Activated CD8-positive, alpha-beta memory T cell treated with anti-CD3 and anti-CD28 coated beads, Interleukin-2, amount 10 ng/mL, durations not matched to agents 7 days and 5 days (primary cell): ENCODE measurements at places on chromosomes 6 and 20.

DNA sequence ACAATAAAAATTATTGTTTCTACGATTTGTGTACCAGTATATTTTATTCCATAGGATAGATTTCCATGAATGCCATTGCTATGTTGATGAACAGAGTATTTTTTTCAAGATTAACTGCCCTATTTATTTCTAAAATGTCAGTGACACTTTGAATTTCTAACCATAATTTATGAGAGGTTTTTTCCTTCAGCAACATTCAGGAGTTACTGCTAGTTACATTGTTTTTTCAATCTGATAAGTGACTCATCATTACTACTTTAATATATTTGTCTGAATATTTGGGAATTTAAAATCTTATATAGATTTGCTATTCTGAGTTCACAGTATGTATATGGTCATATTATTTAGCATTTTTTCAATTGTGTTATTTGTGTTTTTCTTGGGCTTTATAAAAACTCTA is 6.0 kb upstream of the OR2B6 start:
- no peak for DNase-seq

GRCh38 chr6:6169141-6169540 is 151.3 kb downstream of the F13A1 start:
- DNase-seq, result no peak

GRCh38 chr20:24033151-24033550 is 44.6 kb upstream of the GGTLC1 start:
- DNase-seq, result peak; percentile 84

GRCh38 chr6:36700071-36700812 is 2.6 kb downstream of the RAB44 start:
- DNase-seq, result no peak

DNA sequence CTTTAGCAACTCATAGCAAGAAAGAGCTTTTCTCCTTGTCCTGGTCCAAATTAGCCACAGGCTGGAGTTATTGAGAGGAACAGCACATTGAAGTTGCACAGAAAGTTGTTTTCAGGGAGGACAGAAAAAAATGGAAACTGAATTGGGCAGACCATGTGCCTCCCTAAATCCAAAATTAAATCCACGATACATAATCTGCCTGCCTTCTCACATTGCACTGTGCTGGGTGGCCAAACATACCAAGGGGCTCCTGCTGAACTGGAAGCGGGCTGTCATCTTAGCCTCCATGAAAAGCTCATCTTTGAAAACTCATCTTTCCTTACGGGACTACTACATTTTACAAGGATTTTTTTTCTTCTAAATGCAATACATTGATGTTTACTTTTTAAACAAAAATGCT is 59.9 kb downstream of the TNFAIP3 start:
- DNase-seq, result no peak

GRCh38 chr20:38067717-38068365 is 34.3 kb downstream of the RPRD1B start:
- DNase-seq, result no peak

- no peak for DNase-seq
Observed at GRCh38 chr6:12096342-12096741, 84.2 kb downstream of the HIVEP1 start.

- DNase-seq, result no peak
Observed at GRCh38 chr6:157603314-157603940, 219.6 kb upstream of the SNX9 start.

GRCh38 chr20:3068986-3069900 is 2.2 kb upstream of the OXT start:
- DNase-seq, result peak; percentile 59

GRCh38 chr6:16487996-16488674 is 249.7 kb downstream of the GMPR start:
- DNase-seq, result no peak

DNA sequence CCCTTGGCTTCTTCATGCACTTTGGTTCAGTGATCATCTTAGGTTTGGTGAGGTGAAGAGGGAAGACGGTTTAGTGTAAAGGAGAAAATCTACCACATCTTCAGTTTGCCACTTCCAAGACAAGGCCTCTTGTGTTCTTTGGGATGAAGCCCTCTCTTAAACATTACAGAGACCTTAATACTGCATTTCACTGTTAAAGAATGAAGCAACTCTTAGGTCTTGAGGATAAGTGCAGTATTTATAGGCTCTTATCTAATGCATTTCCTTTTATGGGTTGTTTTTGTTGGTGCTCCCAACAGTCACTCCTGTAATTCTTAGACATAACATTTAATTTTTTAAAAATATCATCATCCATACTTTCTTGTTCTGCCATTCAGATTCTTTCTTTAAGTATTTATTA is 139.9 kb upstream of the LAMP5 start:
- DNase-seq, result no peak

DNA sequence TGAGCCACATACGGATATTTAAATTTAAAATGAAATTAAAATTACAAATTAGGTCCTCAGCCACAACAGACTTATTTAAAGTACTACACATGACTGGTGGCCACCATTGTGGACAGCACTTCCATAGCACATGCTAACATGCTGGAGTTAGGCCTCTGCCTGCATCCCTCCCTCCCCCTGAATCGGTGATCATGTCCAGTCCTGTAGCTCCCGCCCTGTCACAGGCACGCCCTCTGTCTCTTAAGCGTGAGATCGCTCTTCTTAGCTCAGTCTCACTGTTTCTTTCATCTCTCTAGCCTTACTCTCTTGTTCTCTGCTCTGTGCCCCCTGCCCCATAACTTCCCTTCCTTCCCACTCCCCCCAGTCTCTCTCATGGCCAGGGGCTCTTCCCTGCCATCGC is 28.9 kb downstream of the ELMO2 start:
- no peak for DNase-seq

GRCh38 chr6:127784468-127784867 is 116.4 kb downstream of the THEMIS start:
- DNase-seq, result no peak

DNA sequence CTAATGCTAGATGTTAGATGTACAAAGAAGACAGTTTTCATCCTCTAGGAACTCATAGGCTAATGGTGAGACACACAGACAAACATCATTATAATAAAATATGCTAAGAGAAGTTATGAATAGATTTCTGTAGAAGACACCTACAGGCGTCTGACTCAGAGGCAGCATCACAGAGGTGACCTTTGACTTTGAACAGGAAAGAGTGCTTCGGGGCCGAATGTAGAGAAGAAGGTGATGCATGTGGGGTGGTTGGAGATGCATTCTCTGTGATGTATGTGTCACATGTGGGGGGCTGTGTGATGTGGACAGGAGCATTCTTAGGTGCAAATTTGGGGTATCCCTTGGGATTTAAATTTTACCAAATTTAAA is 6.8 kb downstream of the GUCA1A start:
- DNase-seq, result no peak

- DNase-seq, result no peak
Observed at GRCh38 chr6:47256981-47257730, 52.5 kb downstream of the TNFRSF21 start.

DNA sequence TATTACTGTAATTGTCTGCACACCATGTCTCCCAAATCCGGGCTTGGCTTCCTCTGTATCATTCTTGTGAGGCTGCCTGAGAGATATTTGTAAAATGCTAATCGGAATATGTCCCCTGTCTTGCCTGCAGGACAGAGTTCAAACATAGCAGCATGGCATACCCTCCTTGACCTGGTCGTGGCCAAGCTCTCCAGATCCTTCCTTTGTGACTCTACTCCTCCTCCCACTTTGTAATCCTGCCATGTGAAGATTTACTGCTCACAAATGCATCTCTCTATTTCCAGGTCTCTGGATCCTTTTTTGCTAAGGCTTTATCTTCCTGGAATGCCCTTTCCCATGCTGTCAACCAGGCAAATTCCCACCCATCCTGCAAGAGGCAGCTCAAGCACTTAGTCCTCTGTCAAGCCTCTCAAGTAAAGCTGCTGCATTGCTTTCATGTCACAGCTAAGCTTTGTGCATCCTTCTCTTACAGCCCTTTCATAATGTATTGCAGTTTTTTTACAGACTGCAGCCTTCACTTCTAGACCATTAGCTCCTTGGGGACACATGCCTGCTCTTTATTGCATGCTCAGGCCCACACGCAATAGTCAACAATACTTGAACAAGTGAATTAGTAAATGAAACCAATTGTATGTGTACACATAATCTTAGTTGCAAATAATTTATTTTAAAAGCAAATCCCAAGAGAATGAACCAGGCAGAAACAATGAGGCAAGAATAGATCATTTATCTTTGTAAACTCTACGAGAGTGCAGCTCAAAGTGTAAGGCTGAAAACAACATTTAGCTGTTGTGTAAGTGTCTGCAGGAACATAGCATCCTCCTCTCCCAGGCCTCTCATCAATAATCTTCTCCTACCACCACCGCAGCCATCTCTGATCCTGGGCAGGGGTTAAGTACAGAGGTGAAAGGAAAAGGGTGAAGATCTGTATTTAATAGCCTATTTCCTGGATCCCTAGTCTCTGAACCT is 45.8 kb downstream of the HIVEP2 start:
- no peak for DNase-seq

- DNase-seq, result no peak
Observed at GRCh38 chr6:130500693-130501092, 134.9 kb downstream of the TMEM200A start.

GRCh38 chr6:146028252-146028795 is 538 bp upstream of the GRM1 start:
- DNase-seq, result peak; percentile 56

- DNase-seq, result peak; percentile 21
Observed at GRCh38 chr6:38184585-38185080, 365.1 kb downstream of the ZFAND3 start.

DNA sequence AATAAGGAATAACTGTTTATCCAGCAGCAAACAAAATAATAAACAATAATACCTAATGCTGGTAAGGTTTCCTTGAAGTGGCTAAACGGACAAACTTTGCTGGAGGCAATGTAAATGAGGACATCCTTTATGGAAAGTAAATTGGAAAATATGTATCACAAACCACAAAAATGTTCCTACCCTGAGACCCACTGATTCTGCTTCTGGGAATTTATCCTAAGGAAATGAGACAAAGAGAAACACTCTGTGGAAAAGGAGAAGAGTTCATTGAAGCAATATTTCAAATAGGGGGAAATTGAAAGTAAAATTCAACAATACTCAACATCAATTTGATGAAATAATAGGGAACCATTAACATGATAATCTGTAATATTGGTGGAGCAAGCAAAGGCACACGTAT is 37.9 kb downstream of the MAFB start:
- DNase-seq, result no peak

GRCh38 chr6:36735110-36736071 is 37.8 kb downstream of the RAB44 start:
- peak; percentile 64 for DNase-seq

DNA sequence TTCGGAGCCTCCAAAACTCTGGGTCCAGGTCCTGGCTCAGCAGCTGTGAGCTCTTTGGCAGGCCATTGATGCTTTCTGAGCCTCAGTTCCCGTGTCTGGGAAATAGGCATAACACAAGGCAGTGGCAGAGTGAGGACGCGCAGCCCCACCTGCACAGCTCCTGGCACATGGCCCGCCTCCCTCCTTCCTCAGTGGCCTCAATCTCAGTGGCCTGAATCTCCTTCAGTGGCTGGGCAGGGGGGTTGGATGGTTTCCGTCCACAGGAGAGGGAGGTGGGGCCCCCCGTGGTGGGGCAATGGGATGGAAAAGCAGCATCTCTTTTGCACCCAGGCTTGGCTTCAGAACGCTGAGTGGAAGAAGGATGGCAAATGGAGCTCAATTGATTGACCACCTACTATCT is 5.1 kb downstream of the RSPO4 start:
- DNase-seq, result no peak

DNA sequence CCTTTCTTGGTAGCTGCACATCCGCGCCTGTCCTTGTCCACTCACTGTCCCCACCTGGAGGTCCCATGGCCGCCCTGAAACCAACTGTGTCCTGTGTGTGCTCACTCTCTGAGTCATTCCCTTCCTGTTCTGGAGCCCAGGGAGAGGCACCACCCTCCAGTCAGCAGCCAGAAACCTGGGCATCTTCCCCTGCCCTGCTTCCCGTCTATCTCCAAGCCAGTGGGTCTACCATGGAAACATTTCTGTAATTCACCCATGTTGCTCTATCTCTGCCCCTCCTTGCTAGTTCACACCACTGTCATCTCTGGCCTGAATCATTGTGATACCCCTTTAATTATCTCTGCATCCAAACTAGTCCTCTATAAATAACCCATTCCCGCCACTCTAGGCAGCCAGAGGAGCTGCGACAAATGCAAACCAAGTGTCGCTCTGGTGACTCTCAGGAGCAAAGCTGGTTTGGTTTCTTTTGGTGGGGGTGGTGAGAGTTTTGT is 28.8 kb upstream of the SYNJ2 start:
- no peak for DNase-seq

GRCh38 chr20:59992526-59993084 is 34.4 kb downstream of the CDH26 start:
- no peak for DNase-seq

GRCh38 chr6:33116841-33117711 is 41.3 kb downstream of the HLA-DPB1 start:
- no peak for DNase-seq

DNA sequence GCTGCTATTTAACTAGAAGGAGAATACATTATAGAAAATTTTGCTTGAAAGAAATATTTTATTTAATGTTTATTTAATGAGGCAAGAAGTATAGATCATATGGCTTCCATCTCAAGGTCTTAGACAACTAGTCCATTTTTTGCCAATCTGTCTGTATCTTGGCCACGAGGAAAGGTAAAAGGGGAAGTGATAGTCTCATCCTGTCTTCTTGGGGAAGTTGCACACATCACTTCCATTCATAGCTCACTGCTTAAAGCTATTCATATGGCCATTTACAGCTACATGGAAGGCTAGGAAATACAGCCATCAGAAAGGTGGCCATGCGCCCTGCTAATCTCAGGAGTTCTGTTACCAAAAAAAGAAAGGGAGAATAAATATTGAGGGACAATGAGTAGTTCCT is 50.8 kb downstream of the METTL24 start:
- DNase-seq, result no peak

DNA sequence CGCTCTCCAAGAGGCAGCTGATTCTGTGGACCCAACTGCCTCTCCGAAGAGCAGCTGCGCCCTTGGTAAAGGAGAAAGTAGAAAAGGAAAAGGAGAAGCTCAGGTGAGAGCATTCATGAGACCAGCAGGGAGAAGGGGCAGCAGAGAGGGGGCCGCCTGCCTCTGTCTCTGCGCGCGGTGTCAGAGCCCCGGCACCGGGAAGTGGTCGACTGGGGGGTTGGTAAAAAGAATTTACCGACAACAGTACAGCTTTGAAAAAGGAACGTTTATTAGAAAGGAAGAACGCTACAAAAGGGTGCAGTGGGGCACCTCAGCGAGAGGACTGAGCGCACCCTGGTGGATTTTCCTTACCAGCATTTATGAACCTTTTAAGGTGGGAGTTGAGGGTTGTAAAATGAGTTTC is 61.9 kb downstream of the GPR6 start:
- peak; percentile 68 for DNase-seq

DNA sequence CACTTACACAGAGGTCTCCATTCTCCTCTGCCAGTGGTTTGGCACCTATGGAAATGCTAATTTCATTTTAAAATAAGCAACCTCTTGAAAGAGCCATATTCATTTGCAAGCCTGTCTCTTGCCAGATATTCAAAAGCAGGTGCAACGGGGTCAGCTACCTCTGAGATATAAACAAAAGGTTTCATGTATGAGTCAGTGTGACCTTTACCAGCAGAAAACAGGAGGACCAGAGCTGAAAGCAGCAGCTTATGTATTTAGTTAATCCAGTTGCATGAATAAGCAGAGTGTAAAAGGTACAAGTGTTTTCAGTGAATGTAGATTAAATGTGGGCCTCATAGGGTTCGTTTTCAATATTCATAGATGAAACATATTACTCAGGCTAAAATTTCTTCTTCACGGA is 56.0 kb downstream of the TENT5A start:
- no peak for DNase-seq

- DNase-seq, result no peak
Observed at GRCh38 chr6:118813775-118814174, 80.2 kb upstream of the ASF1A start.

GRCh38 chr6:163183806-163184205 is 230.7 kb upstream of the QKI start:
- DNase-seq, result no peak
